Fibroblast of the conjunctiva (primary cell): ENCODE measurements at places on chromosomes 5 and 9.
A peak's percentile ranks its signal among the peaks of the same experiment; 100 is the strongest.

DNA sequence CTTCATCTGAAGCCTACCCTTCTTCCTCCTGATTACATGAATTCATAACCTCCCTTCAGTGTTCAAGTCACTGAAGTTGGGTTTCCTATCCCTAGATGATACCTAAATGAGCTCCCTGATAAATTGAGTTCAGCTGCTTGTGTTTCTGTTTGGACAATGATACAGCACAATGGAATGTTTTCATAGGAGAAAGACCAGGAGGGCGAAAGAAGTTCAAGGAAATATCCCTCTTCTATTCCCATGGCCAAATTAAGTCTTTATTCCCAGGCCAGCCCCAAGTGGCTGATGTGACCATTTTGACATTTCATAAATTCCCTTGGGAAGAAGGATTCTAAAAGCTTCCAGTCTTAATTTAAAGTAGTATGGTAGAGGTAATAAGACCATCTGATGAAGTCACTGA, 555.8 kb upstream of the CLINT1 start:
- DNase-seq: peak; percentile 33

- DNase-seq: no peak
These were observed 4.5 kb downstream of the RNF208 start for GRCh38 chr9:137217276-137218211.

DNA sequence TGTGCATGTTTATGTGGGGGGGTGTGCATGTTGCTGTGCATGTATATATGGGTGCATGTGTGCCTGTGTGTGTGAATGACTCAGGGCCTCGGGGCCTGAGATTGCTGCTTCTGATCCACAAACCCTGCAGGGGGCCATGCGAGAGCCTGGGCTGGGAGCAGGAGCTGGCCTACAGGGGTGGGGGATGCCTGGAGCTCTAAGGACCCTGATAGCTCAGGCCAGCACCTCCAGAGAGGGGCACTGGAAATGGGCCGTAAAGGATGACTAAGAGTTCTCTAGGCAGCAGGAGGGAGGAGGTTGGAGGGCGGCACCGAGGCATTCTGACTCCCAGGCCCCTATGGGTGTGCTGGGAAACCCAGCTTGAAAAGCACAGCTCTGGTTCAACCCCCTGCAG, 6.9 kb upstream of the UBAC1 start:
- no peak for DNase-seq

GRCh38 chr5:178306430-178307225, 74.0 kb upstream of the PHYKPL start:
- DNase-seq: no peak

- no peak for DNase-seq
These were observed 52.9 kb upstream of the IRX1 start for GRCh38 chr5:3542769-3543168.

DNA sequence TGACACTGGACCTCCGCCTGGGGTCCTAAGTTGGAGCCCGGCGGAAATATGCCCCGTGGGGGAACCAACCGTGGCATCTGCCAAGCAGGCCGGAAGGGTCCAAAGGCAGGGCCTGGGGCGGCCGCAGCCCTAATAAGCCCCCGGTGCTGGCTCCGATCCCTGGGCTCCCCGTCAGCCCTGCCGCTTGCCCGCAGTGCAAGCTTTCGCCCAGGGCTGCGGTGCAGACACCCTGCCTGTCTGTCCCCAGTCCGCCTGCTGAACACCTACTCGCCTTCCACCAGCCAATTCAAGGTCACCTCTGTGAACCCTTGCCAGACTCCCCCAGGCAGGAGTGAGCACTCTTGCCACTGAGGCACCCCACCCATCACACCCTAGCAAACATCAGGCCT, 502 bp upstream of the PTGR1 start:
- DNase-seq: no peak

GRCh38 chr5:139671096-139671841, 23.1 kb downstream of the CXXC5 start:
- DNase-seq: no peak

DNA sequence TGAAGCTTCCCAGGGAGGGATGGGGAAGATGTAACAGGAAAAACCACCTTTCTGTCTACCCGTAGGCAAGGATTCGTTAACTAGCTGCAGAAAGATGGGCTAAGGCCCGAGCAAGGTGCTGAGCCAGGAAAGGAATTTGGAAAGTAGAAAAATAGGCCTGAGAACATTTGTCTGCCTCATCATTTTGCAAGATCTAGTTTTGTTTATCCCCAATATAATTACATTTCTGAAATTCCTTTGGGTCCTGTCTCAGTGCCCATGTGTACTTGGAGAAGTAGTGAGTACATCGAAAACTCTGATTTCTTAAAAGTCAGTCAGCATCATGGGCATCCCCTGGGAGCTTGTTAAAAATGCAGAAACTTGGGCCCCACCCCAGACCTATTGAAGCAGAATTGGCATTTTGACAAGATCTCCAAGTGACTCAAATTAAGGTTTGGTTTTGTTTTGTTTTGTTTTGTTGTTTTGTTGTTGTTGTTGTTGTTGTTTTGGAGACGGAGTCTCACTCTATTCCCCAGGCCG, 52.1 kb upstream of the CEMIP2 start:
- DNase-seq: no peak

DNA sequence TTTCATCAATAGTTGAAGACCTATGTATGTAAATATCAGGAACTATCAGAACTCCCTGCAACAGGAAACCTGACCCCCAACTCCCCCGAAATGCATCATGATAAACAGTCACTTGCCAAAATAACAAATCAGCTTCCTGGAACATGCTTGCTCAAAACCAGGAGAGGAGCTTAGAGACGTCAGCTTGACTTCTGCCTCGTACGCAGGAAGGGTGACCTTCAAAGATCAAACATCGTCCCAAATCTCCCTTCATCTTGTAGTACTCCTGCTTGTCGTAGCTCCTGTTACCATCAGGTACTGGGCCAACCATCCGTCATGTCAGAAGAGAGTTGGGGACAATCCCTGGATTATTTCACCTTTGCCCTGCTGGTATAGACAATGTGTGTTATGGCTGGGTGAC, 396.1 kb downstream of the GADD45G start:
- DNase-seq: no peak

DNA sequence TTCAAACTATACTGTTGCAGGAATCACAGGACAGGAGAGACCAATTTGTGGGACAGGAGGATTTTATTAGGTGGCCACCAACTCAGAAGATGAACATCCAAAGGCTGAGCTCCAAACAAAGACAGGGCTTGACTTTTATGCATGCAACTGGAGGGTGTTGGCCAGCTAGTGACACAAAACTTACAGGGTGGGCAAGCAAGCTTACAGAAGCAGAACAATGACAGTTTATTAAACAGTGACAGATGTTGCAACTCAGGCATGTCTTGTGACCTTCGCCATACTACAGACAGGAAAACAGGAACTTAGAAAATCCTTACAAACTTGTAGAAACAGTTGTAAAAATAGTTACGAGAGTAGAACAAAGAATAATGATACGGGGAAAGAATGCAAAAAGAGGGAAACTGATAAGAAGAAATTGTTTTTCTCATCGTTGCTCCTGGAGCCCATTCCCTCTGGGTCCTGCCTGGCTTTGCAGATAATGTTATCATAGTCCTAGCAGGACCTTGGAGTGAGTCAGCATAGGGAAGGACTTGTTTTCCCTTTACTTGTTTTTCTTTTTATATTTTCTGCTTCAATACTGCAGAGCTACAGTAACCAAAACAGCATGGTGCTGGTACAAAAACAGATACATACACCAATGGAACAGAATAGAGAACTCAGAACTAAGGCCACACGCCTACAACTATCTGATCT, 2083.0 kb upstream of the ACO1 start:
- no peak for DNase-seq

DNA sequence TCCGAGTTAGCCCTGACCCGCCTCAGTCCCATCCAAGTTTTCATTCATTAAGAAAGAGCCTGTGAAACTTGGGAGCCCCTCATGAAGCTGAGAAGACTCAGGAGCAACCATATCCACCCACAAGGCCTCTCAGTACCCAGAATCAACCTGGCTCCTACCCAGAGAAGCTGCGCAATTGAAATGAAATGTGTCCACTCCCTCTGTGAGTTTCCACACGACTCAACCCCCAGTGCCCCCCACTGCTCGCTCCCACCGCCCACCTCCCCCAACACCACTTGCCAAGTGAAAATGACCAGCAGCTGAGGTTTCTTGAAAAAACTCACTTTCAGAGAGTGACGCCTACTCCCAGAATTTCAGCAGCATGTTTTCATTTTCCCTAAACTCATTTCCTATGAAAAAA, 104.6 kb downstream of the CDK5RAP2 start:
- DNase-seq: peak; percentile 93

- no peak for DNase-seq
These were observed 275.0 kb downstream of the DRD1 start for GRCh38 chr5:175168882-175169507.

DNA sequence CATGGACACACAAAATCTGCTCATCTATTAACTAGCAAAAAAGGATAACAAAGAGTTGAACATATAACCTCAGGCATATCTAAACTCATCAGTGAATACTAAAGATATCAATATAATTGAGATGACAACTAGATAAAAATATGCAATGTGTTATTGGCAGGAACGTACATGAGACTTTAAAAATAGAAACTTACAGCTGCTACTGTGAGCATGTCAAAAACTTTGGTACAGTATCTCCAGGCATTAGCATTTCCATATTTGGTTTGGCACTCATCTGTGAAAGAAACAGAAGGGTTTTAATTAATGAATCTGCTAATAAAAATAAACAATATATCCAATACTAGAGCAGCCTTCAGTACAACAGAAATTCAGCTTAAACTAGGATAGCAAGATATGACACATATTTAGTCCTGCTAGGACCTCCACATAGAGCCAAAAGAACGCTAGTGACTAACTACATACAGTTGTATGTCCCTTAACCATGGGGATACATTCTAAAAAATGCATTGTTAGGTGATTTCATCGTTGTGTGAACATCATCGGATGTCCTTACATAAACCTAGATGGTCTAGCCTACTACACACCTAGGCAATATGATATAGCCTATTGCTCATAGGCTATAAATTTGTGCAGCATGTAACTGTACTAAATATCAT, 10.5 kb upstream of the SCAI start:
- DNase-seq: no peak

DNA sequence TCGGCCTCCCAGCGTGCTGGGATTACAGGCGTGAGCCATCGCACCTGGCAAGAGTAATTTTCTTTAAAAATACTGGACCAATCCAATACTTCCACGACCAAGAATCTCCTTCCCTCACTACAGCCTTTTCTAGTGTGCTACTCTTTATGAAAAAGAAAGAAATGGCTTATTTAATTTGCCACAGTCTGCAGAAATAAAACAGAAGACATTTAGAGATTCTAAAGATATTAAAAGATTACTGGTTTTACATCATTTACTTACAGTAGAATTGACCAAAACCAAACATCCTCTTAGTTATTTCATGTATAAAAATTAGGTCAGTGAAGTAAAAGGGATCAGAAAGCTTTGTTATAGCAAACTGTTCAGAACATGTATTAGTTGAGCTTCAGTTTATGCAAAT, 679.6 kb downstream of the MAT2B start:
- no peak for DNase-seq

GRCh38 chr5:142727735-142728047, 41.8 kb upstream of the FGF1 start:
- DNase-seq: no peak

DNA sequence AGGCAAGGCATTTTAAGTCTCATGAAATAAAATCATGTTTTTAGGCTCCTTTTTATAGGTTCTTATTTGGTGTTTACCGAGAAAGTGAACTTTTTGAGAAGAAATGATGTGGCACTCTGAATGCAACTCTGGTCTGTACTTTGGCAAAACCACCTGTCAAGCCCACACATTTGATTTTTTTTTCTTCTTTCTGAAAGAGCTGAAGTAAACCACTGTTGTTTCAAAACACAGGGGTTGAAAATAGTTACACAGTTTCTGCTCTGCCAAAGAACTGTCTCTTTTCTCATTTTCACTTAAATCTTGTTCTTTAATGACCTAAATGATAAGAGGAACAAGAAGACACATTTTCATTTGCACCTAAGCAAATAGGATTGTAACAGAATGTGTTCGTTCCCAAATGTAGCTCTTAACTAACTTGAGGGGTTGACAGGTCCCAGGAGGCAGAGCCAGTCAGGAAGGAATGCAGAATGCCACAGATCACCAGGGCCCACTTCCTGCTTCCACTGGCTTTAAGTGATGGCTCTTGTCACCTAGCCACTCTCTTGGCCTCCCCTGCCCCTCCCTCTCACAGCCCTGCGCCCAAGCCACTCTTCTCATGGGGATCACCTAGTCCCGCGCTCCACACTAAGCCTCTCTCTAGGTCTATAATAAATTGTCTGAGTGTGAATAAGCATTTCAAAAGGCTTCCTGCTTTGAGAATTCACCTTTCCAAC, 47.3 kb downstream of the MED27 start:
- DNase-seq: no peak

DNA sequence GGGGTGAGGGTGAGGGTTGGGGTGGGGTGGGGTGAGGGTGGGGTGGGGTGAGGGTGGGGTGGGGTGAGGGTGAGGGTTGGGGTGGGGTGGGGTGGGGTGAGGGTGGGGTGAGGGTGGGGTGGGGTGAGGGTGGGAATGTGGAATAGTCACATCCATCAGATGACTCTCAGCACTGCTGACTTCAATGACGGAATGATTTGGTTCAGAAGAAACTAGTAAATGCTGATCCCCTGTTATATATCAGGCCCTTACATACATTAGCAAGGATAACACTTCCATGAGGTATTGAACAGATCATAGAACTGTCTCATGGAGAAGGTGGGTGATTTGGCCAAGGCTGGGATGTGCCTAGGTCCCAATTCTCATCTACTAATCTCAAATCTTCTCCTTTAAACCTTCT, 24.5 kb upstream of the C5orf47 start:
- DNase-seq: no peak

GRCh38 chr9:70554881-70555280, 140.4 kb upstream of the KLF9 start:
- no peak for DNase-seq

- DNase-seq: no peak
These were observed 694 bp upstream of the PLIN2 start for GRCh38 chr9:19127871-19128500.

DNA sequence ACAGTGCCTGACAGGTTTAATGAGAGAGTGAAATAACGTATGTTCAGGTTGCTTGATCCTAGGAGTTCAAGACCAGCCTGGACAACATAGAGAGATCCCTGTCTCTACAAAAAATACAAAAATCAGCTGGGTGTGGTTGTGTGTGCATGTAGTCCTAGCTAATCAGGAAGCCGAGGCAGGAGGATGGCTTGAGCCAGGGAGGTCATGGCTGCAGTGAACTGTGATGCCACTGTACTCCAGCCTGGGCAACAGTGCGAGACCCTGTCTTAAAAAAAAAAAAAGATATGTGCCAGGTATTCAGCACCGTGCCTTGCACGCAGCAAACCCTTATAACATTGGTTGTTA, 38.8 kb upstream of the SPRY4 start:
- no peak for DNase-seq

- DNase-seq: no peak
These were observed 20.5 kb upstream of the TXN start for GRCh38 chr9:110276781-110277180.

- DNase-seq: no peak
These were observed 178.4 kb downstream of the MACROH2A1 start for GRCh38 chr5:135220394-135221186.

GRCh38 chr5:165152058-165152457, 1646.6 kb downstream of the MAT2B start:
- no peak for DNase-seq

GRCh38 chr9:95292226-95292625, 25.3 kb downstream of the FANCC start:
- DNase-seq: no peak

- no peak for DNase-seq
These were observed 28.9 kb downstream of the DBH start for GRCh38 chr9:133665096-133665495.

GRCh38 chr9:131012023-131012334, 3.0 kb downstream of the LAMC3 start:
- no peak for DNase-seq

- no peak for DNase-seq
These were observed 164.7 kb downstream of the TSSK1B start for GRCh38 chr5:113270086-113270485.
